ENCODE measurements at places on chromosomes 3 and 15. TPM values are rescaled to one million over a fixed set of nuclear protein-coding genes. Genes with fewer than 3 reads are reported as not detected.

DNA sequence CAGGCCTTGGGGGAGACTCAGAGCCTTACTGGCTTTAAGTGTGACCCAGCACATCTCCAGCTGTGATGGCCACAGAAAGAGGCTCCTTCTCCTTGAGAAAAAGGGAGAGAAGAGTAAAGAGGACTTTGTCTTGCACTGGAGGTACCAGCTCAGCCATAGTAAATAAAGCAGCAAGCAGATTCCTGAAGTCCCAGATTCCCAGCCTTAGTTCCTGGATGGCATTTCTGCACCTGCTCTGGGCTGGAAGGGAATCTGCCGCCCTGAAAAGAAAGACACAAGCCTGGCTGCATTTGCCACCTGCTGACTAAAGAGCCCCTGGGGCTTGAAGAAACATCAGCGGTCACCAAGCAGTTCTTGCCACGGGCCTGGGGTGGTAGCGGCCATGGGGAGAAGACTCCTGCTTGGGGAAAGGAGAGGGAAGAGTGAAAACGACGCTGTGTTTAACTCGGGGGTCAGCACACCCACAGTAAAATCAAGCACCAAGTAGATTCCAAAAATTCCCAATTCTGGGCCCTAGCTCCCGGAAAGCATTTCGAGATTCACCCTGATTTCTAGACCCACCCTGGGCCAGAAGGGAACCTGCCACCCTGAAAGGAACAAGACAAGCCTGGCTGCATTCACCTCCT is 24.2 kb upstream of the TNK2 start:
- no peak for DNase-seq

- DNase-seq, result no peak
Measured at GRCh38 chr3:127324913-127325628, 37.2 kb upstream of the PRR20G start.

GRCh38 chr3:143824735-143825385 is 23.4 kb downstream of the SLC9A9 start:
- DNase-seq, result no peak

Gene ESYT3
- total RNA-seq, result 0.40 TPM

Gene EXD1
- total RNA-seq, result not detected

Gene DNAJA4
- total RNA-seq, result not detected

Gene SIN3A
- 25.6 TPM for total RNA-seq
